ENCODE measurements at places on chromosomes 4 and X.

- no peak for DNase-seq
Observed at GRCh38 chr4:128349921-128350320, 62.3 kb upstream of the PGRMC2 start.

- DNase-seq, result no peak
Observed at GRCh38 chr4:10460313-10461047, 3.3 kb upstream of the ZNF518B start.

GRCh38 chr4:131251321-131251720 lies 1897.8 kb upstream of the PCDH10 start:
- no peak for DNase-seq

- DNase-seq, result no peak
Observed at GRCh38 chrX:70508296-70508911, 63.8 kb downstream of the DLG3 start.

GRCh38 chr4:4673070-4673469 lies 131.2 kb upstream of the STX18 start:
- DNase-seq, result peak; percentile 47

- DNase-seq, result no peak
Observed at GRCh38 chr4:145345401-145345800, 136.3 kb upstream of the SMAD1 start.

GRCh38 chr4:17497890-17498523 lies 13.9 kb downstream of the QDPR start:
- no peak for DNase-seq

GRCh38 chr4:19774690-19775256 lies 476.9 kb upstream of the SLIT2 start:
- no peak for DNase-seq

DNA sequence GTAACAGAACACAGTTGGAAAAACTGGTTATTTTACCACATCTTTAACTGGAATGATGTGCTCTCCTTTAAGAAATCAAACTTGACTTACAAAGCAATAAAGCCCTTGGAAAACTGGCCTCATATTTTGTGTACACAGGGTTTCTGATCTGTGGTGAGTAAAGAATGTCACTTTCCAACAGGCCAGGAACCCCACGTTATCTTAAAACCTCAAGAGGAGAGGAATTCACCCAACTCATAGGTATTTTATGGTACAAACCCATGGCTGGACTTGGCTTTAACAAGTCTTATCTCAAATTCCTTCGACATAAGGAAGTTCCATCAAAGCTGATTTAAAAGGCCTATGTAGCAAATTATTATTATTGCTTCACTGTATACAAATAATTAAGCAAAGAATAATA lies 1735.1 kb downstream of the PCDH7 start:
- no peak for DNase-seq

- DNase-seq, result no peak
Observed at GRCh38 chr4:75935628-75936027, 5.2 kb downstream of the NAAA start.

GRCh38 chrX:747176-747575 lies 116.6 kb downstream of the SHOX start:
- DNase-seq, result no peak

- DNase-seq, result no peak
Observed at GRCh38 chr4:188275686-188276085, 136.4 kb downstream of the TRIML1 start.

DNA sequence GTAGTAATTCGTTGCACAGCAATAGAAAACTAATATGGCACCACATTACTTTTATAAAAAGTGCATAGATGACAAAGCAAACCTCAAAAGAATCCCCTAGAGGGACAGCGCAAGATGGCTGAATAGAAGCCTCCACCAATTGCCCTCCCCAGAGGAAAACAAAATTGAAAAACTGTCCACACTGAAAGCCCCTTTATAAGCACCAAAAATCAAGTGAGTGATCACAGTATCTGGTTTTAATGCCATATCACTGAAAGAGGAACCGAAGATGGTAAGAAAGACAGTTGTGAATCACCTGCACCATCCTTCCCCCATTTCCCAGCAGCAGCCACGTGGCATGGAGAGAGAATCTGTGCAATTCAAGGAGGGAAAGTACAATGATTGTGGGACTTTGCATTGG lies 522.2 kb downstream of the GLUD2 start:
- no peak for DNase-seq

DNA sequence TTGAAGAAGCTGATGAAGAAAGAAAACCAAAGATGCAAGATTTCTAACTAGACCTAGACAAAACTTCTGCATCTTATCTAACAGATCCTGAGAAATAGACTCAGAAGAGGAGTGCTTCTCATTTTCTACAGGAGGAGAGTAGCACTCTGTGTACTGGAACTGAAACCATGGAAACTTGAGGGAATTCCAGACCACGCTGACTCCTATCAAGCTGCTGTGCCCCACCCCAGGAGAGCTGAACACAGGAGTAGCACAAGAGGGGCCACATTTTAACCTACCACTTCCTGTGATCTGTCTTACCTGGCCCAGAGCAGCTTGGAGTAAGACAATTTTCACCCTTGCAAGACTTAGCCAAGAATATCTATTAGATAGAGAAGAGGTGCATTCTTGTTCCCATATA lies 248.9 kb downstream of the SCFD2 start:
- DNase-seq, result no peak

DNA sequence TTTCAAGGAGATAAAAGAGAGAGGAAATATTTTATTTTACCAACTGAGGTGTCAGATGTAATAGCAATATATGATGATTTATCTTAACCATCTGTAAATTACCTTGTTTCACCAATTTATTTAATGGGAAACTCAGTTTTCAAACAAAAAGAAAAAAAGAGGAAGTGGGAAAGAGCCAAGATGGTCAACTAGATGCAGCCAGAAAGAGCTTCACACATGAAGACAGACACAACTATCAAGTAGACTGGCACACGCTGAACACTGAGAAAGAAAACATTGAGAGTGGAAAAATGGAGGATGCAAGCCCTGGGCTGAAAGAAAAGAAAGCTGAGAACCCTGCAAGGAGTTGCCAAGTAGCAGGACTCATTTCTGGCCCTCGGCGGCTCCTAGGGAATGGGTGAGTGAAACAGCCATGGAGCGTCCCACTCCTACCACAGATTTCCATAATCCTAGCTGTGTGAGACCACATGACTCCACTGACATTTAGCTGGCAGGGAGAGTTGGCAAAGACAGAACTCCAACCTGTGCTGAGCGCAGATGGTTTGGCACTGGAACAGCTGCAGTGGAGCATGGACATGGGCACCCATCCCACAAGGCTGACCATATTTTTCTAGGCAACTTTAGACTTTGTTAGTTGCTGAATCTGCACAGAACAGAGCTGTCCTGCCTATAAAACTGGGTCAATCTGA lies 409.3 kb downstream of the FAM47B start:
- no peak for DNase-seq

- no peak for DNase-seq
Observed at GRCh38 chr4:15525080-15525479, 55.4 kb downstream of the CC2D2A start.

GRCh38 chr4:180521181-180521580 lies 1722.0 kb upstream of the TENM3 start:
- DNase-seq, result no peak

DNA sequence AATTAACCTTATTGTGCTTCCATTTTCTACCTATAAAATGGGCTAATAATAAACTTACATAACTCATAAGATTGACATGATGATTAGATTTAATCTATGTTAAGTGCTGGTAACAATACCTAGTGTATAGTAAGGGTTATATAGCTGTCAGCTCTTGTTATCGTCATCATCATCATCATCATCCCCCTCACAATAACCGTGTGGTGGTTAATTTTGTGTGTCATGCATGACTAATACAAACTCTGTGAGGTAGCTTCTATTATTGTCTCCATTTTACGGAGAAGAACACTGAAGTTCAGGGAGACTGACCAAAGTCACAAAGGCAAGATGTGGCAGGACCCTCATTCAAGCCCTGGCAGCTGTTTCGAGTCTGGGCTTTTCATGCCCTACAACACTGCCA lies 211.3 kb downstream of the PALLD start:
- DNase-seq, result no peak

GRCh38 chr4:158490629-158491028 lies 31.1 kb upstream of the RXFP1 start:
- DNase-seq, result no peak

DNA sequence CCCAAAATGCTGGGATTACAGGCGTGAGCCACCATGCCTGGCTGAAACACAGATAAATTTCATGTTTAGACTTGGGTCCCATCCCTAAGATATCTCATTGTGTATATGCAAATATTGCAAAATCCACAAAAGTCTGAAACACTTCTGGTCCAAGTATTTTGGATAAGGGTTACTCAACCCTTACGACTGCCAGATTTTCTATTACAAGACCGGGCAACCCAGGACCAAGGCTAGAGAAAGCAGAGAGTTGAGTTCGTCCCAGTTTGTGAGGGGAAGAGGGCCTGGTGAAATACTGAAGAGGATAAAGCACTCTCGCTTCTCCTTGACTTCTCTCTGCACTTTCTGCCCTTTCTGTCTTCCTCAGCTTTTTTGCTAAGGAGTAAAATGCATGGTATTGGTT lies 34.5 kb downstream of the ZFX start:
- no peak for DNase-seq
